ENCODE measurements at places on chromosomes 7 and 10.
A peak's percentile ranks its signal among the peaks of the same experiment; 100 is the strongest.

DNA sequence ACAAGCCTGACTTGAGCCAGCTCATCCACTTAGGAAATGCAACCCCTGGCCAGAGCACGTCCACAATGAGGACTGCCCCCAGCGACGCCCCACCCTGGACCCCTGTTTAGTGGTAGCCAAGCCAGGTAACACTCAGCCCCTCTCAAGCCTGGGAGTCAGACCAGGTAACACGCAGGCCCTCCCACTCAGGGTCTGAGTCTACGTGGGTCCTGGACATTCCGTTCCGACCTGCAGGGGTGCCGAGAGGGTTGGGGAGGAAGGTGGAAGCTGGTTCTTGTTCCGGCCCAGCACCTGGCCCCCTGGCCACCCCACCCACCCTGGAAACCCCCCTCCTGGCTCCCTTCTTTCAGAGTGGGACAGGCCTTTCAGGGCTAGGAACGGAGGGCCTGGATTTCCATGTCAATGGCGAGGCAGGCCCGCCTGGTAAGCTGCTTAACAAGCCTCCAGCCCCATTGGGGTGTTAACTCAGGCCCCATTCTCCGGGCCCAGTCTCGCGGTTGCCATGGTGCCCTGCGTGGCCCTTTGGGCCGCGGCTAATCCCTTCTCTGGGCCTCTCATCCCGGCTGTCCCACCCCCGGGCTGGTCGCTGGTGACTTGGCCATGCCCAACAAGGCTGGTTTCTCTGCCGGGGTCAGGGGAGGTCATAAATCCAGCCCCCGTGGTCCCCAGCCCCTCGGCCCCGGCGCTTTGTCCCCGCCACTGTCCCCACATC is 19.7 kb upstream of the LFNG start:
- peak; percentile 74 for DNase-seq

DNA sequence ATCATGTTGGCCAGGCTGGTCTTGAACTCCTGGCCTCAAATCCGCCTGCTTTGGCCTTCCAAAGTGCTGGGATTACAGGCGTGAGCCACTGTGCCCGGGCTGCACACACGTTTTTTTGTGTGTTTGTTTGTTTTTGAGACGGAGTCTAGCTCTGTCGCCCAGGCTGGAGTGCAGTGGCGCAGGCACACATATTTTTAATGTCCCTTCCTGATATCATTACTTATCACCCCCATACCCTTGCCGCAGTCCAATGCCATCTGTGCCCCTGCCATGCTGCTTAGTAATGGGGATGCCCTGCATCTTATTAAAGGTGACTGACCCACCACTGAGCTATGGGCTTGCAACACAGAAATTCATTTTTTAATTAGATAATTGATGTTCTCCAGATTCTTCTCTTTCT is 180.7 kb downstream of the TEX36 start:
- no peak for DNase-seq

DNA sequence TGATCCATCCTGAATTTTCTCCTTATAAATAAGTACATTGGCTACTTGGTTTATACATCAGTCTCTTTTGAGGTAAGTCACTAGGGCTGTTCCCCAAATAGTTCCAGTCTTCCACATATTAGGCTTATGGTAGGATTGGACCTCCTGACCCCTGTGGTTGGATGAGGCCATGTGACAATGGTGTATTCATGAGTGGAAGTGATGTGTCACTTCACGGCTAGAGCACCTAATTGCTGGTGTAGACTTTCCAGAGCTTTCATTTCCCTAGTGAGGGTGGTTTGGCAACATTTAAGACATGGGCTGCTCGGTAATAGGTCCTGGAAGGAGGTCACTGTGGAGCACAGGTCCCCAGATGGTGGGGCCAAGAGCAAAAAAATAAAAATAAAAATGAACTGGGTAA is 141.2 kb upstream of the ABCB5 start:
- DNase-seq: no peak

GRCh38 chr7:20193242-20193777 is 23.9 kb downstream of the MACC1 start:
- no peak for DNase-seq

Data from upper lobe of left lung (tissue), 6 donors.